IPS DF 19.7 (cell line): ENCODE measurements at places on chromosomes 1 and 21.
A peak's percentile ranks its signal among the peaks of the same experiment; 100 is the strongest.

GRCh38 chr1:147924813-147925212 lies 3.4 kb upstream of the GPR89B start:
- no peak for DNase-seq

DNA sequence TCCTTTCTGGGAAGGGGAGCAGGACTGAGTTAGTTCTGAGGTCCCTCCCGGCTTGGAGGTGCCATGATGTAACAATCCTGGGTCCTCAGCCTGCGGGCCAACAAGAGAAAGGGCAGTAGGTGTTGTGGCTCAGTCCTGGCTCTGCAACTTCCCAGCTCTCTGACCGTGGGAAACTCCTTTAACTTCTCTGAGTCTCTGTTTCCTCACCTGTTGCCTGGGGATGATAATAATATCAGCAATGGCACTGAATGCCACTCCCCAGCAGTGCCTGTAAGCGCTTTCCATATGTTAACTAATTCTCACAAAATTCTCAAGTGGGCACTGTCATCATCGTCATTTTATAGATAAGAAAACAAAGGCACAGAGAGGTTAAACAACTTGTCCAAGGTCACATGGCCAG lies 2.3 kb downstream of the PADI3 start:
- no peak for DNase-seq

DNA sequence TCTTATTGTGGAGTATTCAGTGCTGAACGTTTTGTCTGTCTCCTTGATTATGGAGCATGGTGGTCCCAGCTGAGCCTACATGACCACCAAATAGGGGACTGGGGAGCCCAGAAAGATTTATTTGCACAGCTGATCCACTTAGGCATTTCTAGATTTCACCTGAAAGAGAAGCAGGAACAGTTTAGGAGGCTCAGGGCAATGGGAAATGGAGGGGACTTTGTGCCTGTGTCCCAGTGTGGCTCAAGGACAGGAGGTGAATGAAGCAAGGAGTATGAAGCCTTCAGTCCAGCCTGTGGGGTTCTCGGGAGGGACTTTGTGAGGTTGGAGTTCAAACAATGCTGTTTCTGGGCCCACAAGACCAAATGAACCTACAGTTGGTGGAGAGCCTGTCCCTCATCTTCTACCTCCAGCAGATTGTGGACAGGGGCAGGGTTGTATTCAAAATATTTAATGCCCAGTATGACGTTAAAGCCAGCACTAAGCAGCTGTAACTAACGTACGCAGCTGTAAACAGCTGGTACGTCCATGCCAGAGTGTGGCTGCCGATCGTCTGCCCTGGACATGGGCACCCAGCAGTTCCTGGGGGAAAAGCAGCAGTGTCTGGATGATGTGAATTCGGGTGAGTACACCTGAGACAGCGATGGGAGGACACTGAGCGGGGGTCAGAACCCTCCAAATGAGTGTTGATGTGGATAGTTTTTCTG lies 164.9 kb upstream of the RAB4A start:
- DNase-seq = no peak

- no peak for DNase-seq
Measured at GRCh38 chr1:37137601-37138000, 103.3 kb upstream of the GRIK3 start.

DNA sequence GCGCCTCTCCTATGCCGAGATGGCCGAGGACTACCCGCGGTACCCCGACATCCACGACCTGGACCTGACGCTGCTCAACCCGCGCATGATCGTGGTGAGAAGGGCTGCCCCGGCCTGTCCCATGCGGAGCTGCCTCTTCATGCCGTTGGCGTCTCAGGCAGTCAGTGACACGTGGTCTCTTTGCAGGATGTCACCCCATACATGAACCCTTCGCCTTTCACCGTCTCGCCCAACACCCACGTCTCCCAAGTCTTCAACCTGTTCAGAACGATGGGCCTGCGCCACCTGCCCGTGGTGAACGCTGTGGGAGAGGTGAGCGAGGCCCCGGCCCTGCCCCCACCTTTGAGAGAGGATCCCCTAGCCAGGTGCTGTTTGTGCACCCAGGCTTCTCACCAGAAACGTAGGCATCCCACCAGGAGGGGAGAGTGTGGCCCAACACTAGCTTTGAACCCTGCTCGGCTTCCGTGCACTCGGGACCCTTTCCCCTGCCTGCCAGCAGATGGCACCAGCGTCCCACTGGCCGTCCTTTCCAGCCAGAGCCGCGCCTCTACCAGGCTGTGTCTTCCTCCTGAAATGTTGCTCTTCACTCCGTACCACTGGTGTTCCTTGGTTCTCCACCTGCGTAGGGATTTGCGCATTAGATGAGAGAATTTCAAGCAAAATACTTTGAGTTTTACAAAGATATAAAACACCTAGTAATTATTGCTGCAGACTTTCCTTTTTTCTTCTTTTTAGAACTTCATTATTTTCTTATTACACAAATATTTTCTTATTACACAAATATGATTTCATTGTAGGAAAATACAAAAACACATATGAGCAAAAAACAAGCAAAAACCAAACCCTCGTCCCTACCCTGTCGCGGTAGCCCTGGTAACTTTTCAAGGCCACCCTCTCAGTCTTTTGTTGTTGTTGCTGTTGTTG lies 9.0 kb downstream of the NPPA start:
- peak; percentile 33 for DNase-seq

DNA sequence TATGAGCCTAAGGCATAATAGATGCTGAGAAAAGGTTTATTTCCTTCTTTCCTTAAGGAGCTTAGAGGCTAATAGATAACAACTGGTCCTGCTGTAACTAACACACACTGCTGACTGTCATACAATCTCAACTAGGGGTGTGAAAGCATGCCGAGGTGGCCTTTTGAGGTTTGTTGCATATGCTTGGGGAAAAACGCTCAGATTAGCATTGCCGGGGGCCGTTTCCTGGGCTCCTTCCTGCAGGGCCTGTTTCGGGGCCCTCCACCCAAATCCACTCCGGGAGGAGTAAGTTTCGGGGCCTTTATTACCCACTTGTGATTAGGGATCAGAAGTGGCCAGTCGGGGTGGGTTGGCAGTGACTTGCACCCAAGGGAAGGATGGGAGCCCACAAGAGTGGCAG lies 27.2 kb upstream of the RCSD1 start:
- no peak for DNase-seq

- DNase-seq = no peak
Measured at GRCh38 chr1:26536081-26536480, 6.5 kb downstream of the RPS6KA1 start.

DNA sequence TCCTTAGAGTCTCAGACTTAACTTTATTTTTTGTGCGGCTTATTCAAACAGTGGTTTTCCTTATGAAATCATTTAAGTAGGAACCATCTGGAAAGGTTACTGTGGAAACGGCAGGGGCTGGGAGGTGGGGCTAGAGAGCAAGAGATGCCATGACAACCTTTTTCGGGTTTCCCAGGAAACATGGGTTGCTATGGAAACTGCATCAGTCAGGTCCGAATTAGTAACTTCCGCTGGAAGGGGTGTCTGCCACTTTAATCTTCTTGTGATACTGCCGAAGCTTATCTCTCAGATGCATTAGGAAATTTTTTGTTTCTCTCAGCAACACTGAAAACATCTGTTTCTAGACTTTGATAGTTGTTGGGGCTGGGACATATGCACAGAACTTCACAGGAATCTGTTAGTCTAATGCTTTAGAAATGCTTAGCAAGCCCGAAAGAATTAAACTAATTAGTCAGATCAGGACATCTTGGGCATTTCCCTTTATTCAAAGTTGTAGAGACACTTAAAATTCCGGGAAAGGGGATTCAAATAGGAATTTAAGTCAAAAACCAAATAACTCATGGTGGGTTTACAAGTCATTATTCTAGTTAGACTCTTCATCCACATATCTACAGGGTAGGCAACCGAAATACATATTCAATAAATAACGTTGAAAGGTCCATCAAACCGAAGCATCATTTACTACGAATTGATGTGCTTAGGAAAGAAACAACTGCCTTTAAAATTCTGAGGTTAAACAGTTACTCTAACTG lies 2.6 kb downstream of the KCNA3 start:
- no peak for DNase-seq
